ENCODE measurements at places on chromosomes 16 and 17.

GRCh38 chr16:19346335-19346922 lies 60.9 kb downstream of the CLEC19A start:
- no peak overlapping the region for H3K4me3 ChIP-seq
- H3K27ac ChIP-seq = no peak overlapping the region
- H3K36me3 ChIP-seq = no peaks in the 10 kb centered on the region
- no peak for DNase-seq

- H3K4me3 ChIP-seq = no peak overlapping the region
- no peaks in the 10 kb centered on the region for H3K4me1 ChIP-seq
- no peak overlapping the region for H3K27ac ChIP-seq
- no peaks in the 10 kb centered on the region for H3K36me3 ChIP-seq
- H3K27me3 ChIP-seq = no peaks in the 10 kb centered on the region
Measured at GRCh38 chr16:59192551-59193199, 458.6 kb upstream of the GOT2 start.

DNA sequence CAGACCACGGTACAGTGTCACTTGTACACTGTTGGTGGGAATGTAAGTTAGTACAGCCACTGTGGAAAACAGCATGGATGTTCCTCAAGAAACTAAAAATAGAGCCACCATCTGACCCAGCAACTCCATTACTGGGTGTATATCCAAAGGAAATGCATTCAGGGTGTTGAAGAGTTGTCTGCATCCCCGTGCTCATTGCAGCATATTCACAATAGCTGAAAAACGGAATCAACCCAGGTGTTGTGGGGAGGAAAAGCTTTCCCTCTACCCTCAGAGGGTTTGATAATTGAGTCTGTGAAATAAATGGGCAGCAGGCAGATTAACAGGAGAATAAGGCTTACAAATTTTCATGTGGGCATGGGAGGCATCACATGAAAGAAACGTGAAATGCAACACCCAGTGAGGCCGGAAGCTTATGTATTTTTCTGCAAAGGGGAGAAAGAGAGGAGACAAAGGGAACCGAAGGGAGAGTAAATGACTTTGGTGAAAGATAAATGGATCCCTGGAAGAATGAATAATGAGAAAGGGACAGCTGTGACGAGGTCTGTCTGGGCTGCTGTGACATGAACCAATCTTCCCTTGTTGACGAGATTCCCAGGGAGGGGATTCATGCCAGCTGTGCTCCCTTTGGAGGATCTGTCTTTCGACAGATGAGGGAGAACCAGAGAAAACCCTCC lies 106.2 kb downstream of the KCNJ12 start:
- no peaks in the 10 kb centered on the region for H3K4me1 ChIP-seq
- DNase-seq = no peak
- no peak overlapping the region for H3K27ac ChIP-seq
- no peak overlapping the region for H3K4me3 ChIP-seq

GRCh38 chr17:78705071-78705470 lies 77.0 kb downstream of the CYTH1 start:
- H3K4me1 ChIP-seq = no peaks in the 10 kb centered on the region
- DNase-seq = no peak
- peaks cover 81% of the 10 kb centered on the region for H3K36me3 ChIP-seq
- H3K27me3 ChIP-seq = no peaks in the 10 kb centered on the region
- no peak overlapping the region for H3K4me3 ChIP-seq
- no peak overlapping the region for H3K27ac ChIP-seq

GRCh38 chr16:5640883-5641282 lies 543.3 kb upstream of the EEF2KMT start:
- no peak overlapping the region for H3K27ac ChIP-seq
- H3K36me3 ChIP-seq = no peaks in the 10 kb centered on the region
- no peak overlapping the region for H3K4me3 ChIP-seq
- DNase-seq = no peak
- H3K4me1 ChIP-seq = no peaks in the 10 kb centered on the region
